ENCODE measurements at places on chromosomes 6 and 20.

DNA sequence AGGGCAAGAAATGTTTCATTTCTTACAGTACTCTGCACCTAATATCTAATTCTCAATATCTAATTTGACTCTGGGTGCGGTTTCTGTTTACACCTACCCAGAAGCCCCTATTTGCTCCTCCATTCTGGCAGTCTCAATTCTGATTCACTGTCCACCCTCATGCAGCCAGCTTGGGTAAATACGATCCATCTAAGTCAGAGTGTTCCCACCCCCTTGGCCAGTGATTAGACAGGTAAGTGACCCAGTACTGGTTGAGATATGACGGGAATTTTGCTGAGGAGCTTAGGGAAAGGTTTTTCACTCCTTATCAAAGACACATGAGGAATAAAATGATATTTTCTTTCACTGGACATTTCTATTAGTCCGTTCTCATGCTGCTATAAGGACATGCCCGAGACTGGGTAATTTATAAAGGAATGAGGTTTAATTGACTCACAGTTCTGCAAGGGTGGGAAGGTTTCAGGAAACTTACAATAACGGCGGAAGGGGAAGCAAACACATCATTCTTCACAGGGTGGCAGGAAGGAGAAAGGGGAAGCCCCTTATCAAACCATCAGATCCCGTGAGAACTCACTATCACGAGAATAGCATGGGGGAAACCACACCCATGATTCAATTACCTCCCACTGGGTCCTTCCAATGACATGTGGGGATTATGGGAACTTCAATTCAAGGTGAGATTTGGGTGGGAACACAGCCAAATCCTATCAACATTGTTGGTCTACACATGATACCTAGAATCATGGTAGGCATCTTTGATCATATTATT, 29.4 kb downstream of the GLO1 start:
- DNase-seq, result no peak

DNA sequence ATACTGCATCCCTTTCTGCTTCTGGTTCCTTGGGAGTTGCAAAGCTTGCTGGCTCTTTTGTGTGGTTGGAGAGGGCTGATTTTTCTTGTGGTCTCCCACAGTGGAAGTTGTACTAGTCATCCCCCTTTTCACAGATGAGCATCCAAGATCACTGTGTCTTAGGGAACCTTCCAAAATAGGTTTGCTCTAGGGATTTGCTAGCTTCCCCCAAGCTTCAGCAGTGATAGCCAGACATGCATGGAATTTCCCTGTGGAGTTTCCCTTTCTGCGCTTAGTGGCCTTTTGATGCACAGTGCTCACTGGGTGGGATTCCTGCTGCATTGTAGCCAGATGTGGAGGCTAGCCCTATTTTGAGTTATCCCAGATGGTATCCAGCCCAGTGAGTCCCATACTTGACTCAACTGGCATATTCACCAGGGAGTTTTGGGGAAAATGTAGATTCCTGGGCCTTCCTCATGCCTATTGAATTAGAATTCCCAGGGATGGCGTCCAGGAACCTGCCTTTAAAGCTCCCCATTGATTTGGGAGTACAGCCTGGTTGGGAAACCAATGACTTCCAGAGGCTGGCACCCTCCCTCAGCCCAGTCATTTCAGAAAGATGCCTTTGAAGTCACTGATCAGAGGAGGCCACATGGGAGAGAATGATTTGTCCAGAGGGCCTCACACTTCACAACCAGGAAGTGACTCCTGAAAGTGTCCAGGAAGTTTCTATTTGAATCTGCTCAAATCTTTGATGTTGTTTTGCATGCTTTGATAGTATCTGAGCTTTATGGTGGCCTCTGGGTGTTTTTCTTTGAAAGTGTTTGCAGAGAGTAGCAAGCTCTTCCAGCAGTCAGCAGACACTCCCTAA, 25.9 kb downstream of the PPARD start:
- DNase-seq, result peak; percentile 90

GRCh38 chr6:141728330-141728729, 404.4 kb upstream of the GJE1 start:
- no peak for DNase-seq

GRCh38 chr6:7615611-7616383, 25.8 kb downstream of the SNRNP48 start:
- DNase-seq, result peak; percentile 60

DNA sequence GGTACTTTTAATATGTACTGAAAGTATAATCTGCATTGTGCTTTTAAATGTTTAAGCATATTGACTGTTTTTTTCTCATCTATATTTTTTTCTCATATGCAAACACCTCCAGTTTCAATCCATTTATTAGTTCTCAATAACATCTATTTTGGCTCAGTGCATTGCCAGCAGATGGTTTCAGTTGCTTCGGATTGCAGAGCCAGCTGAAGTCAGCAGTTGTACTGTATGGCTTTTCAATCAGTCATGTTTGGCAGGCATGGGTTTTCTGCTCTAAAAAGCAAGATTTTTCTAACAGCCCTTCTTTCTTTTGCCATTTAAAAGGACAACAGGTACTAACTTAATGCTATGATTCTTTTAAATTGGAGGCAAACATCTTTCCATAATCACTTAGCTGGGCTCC, 121.2 kb downstream of the CD109 start:
- DNase-seq, result no peak

GRCh38 chr20:25278636-25279361, 30.9 kb downstream of the PYGB start:
- DNase-seq, result no peak

GRCh38 chr6:23244300-23244699, 674.9 kb downstream of the HDGFL1 start:
- peak; percentile 58 for DNase-seq

- DNase-seq, result no peak
Measured at GRCh38 chr6:96276305-96276704, 245.3 kb upstream of the UFL1 start.

GRCh38 chr6:85620308-85620707, 22.4 kb downstream of the SYNCRIP start:
- peak; percentile 60 for DNase-seq

DNA sequence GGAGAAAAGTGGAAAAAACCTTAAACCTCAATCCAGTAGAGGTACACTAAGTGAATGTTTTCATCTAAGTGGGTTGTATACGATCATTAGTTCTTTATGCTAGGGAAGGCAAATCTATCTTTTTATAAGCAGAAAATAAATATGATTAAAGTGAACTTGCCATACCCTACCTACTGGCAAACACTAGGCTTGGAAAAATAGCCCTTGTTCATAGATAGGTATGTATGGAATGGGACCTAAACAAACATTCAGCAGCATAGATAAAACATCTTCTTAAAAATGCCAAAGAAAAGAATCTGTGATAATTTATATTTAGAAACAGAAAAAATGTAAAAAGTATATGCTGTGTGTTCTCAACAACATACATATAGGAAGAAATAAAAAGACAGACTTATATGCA, 18.8 kb downstream of the REV3L start:
- peak; percentile 62 for DNase-seq

GRCh38 chr6:9647071-9647445, 767.8 kb downstream of the TFAP2A start:
- DNase-seq, result no peak

- peak; percentile 69 for DNase-seq
Measured at GRCh38 chr20:50302341-50303057, 111.9 kb downstream of the CEBPB start.

GRCh38 chr6:45881705-45882467, 133.8 kb downstream of the CLIC5 start:
- no peak for DNase-seq

- no peak for DNase-seq
Measured at GRCh38 chr20:48676795-48677460, 150.9 kb downstream of the PREX1 start.

GRCh38 chr20:723756-724155, 44.5 kb downstream of the SLC52A3 start:
- DNase-seq, result no peak

GRCh38 chr6:131063764-131064272, 773 bp upstream of the EPB41L2 start:
- no peak for DNase-seq

DNA sequence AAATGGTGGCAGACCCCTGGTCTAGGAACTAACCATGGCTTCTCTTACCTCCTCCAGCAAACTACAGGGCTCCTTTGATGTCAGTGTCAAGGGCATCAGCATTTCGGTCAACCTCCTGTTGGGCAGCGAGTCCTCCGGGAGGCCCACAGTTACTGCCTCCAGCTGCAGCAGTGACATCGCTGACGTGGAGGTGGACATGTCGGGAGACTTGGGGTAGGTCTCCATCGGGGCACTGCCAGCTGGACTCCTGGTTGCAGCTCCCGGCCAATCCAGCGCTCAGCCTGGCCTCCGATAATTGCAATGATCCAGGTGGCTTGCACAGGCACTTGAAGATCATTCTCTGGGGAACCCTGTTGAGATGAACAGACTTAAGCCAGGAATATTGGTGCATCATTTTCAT, 7.9 kb downstream of the LBP start:
- no peak for DNase-seq

- DNase-seq, result no peak
Measured at GRCh38 chr6:47147836-47148344, 105.8 kb upstream of the ADGRF1 start.

DNA sequence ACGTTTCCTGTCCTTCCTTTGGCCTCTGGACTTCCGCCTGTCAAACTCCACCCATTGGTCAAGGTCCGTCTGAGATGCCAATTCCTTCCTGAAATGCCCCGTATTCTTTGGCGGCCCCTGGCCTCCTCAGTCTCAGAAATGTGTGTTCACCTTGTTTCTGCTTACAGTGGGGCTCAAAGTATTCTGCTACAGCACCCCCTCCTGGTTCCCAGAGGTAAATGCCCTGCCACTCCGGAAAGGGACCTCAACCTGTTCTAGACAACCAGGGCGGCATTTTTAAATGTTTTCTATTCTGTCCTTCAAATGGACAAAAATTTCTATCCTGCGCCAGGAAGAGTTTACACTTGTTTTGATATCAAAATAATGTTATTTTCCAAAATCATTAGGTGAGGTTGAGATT, 12.1 kb upstream of the PAX1 start:
- no peak for DNase-seq

GRCh38 chr6:129031051-129031599, 148.2 kb downstream of the LAMA2 start:
- peak; percentile 33 for DNase-seq

GRCh38 chr6:8513174-8513573, 77.8 kb upstream of the SLC35B3 start:
- no peak for DNase-seq

DNA sequence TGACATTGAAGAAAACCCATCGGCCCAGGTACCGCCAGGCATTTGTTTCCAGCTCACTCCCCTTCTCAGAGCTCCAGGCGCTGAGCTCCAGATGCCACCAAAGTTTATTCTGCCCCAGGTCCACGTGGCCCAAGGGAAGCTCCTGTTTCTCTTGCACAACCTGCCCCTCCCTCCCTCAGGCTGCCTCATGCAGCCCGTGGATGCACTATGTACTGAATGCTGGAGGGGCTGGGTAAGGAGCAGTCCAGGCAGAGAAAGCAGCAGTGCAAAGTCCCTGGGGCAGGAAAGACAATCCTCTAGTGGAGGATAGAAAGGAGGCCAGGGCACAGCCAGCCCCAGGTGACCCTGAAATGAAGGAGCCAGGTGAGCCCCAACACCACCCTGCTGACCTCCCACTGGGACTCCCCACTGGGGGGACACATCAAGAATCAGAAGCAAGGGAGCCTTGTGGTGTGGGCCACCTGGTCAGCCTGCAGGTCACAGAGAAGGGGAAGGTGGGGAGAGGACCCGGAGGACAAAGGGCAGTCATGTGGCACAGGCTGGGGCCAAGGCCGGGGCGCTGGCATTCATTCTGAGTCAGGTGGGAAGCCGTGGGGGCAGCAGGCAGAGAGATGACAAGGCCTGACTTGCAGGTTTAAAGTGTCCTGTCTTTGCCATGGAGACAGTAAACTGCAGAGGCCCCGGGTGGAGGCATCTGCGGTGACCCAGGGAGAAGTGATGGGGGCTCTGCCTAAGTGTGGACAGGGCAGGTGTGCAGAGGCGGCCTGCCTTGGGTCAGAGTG, 230.1 kb downstream of the PREX1 start:
- no peak for DNase-seq

DNA sequence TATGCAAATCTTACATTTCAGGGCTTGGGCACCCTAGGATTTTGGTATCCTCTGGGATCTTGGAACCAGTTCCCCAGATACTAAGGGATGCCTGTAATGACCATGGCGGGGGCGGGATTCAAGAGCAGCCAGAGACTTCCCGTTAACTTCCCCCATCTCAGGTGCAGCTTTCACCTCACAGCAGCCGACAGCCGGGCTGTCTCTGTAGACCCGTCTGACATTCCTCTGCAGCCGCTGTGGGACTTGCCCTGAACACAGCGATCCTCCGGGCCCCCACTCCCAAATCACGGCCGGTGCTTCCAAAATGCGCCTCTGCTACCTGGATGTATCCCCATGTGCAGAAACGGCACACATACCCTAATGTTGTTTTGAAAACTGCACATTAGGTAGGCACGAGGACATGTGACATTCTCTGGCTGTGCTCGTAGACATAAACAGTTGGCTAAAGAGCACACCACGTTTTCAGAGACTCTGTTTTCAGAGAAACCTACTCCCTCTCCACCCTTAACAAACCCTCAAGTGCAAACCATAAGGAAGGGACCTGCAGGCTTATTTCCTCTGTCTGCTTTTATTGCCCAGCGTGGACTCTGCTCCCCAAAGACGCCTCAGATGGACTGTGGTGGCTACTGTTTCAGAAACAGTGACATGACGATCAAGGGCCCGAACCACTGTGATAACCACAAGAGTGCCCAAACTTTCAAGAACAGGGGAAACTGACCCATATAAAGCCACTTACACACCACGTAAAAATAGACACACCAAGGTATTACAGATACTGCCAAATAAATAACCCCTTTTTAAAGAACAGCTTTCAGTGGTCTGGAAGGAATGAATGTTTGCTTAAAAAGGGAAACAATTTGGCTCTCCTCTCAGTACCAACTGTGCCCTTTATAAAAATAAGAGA, 72.9 kb upstream of the FOXC1 start:
- no peak for DNase-seq

GRCh38 chr6:70725817-70726415, 58.2 kb downstream of the SMAP1 start:
- DNase-seq, result peak; percentile 9

DNA sequence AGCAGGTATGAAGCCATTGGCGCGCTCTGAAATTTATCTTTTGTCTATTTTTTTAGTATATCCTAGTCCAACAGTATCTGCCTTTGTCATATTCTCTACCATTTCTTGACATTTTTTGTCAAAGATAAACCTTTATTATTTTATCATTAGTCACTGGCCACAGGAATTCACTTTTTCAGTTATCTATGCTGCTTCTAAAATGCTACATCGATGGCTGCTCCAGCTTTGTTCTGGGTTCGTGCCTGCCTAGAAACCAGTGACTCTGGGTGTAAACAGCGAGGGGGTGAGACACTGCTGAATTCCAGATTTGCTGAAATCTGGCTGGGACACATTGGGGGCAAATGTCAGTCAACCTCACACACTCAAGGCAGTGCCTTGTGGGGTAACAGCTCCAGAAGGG, 193.4 kb downstream of the CDC5L start:
- peak; percentile 88 for DNase-seq

- DNase-seq, result peak; percentile 94
Measured at GRCh38 chr6:34386316-34387137, 5.9 kb downstream of the NUDT3 start.

Measured in fibroblast of skin of back (primary cell).